ENCODE measurements at places on chromosomes 7 and 10.

DNA sequence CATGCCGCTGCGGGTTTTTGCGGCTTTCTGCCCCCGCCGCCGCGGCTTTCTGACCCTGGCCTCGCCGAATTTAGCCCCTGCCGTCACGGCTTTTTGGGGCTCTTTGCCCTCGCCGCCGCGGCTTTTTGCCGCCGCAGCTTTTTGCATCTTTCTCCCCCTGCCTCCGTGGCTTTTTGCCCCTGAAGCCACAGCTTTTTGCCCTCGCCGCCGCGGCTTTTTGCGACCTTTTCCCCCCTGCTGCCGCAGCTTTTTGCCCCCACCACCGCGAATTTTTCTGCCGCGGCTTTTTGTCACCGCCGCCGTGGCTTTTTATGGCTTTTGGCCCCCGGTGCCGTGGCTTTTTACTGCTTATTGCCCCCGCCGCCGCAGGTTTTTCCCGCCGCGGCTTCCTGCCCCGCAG is 636.5 kb downstream of the ZNF716 start:
- no peak for DNase-seq

GRCh38 chr7:100719523-100720278 is 567 bp upstream of the EPO start:
- peak; percentile 73 for DNase-seq

DNA sequence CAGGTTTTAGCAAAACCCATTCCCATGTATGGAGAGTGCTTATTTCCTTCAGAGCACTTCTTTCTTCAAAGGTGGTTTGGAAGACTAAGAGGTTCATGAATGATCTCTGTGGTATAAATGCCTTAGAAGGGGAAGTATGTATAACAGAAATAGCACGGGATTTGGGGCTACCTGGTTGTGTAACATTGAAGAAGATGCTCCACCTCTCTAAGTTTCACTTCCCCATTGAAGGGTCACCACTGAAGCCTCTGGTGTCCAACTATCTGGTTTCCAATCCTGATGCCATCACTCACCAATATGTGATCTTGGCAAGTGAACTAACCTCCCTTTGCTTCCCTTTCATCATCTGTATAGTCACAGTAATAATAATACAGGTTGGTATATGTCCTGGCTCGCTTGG is 37.2 kb downstream of the CYCS start:
- DNase-seq: no peak

GRCh38 chr10:75247797-75248196 is 12.0 kb upstream of the COMTD1 start:
- no peak for DNase-seq

GRCh38 chr7:130961128-130961601 is 227.2 kb upstream of the KLF14 start:
- DNase-seq: peak; percentile 89

DNA sequence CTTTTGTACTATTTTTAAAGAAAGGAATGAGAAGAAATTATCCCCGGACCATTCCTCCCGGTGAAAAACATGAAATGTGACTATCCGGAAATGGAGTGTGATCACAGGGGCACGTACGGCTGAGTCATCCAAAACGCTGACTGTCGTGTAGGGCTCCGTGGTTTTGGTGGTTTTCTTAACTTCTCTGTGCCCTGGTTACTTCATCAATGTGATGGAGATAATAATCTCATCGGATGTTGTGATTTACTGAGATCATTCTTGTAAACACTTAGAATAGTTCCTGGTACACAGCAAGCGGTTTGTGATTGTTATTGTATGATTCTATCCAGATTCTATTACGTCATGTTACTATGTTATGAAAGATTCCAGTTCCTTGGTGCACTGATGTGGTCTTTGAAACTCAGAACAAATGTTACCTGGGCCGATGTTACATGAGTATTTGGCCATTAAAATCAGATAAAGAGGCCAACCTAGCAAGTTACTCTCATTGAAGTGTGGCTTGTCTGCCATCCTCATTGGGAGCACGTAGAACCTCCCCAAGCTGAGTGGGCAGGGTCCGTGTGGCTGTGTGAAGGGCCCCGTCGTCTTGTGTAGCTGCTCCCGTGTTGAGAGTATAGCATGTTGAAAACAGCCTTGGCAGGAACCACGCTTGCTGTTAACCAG is 99.5 kb downstream of the CAMK1D start:
- DNase-seq: peak; percentile 65

- no peak for DNase-seq
Measured at GRCh38 chr10:49359349-49360270, 36.3 kb downstream of the DRGX start.

GRCh38 chr10:28849309-28849708 is 172.0 kb downstream of the BAMBI start:
- no peak for DNase-seq

DNA sequence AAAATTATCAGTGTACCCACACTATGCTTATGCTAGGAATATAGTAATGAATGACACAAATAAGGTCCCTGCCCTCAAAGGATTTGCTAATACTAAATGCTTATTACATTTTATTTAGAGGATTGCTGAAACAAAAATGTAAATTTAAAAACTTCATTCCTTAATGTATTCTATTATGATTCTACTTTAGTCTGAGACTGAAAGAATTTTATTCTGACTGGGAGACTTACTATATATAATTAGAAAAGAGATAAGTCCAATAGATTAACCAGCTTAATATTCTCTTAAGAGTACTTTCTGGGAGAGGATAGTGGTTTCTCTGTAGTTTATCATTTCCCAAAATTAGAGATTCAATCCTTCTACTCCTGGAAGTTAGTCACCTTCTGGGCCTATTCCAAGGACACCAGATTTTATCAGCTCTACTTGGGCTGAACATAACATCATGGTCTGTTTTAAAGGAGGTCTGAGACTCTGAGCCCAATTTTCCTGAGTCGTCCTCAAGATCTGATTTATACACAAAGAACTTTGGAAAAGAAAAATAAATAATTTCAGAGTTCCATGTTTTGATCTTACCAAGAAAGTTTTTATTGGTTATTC is 41.1 kb downstream of the ASZ1 start:
- peak; percentile 28 for DNase-seq
